ENCODE measurements at places on chromosomes 12 and 14.

GRCh38 chr14:90699016-90699415 is 117.2 kb downstream of the TTC7B start:
- no peak for DNase-seq

- DNase-seq, result no peak
Observed at GRCh38 chr12:53960187-53961024, 5.7 kb downstream of the HOXC12 start.

DNA sequence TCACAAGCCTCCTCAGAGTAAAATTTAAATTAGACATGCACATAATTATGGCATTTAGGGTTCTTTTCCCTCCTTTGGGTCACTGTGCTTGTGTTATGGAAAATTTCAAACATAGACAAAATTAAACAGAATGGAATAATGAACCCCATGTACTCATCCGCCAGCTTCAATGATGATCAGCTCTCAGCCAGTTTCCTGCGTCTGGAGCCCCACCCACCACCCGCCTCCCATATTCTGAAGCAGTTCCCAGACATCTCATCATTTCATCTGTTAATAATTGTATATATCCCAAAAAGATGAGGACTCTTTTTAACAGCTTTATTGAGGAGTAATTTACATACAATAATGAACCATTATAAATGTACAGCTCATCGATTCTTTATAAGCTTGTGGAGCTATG is 128.2 kb downstream of the EML1 start:
- DNase-seq, result no peak

DNA sequence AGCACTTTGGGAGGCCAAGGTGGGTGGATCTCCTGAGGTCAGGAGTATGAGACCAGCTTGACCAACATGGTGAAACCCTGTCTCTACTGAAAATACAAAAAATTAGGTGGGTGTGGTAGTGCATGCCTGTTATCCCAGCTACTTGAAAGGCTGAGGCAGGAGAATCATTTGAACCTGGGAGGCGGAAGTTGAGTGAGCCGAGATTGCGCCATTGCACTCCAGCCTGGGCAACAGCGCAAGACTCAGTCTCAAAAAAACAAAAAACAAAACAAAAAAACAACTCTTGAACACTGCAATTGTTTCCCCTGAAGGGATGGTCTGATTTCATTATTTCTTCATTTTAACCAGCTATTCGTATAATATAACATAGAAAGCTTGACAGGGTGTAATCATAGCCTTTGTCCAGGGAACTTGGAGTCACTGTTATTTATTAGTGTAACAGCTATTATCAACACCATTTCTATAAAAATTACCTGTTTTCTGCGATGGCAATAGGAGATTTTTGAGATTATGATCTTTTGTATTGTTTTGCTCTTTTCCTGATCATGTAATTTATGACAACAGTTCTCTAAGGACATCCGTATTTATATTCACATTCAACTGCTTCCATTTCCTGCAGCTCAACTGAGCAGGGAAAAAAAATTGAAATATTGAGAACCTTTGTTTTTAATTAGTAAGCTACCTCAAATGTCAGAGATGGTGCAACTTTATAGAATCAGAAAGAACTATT is 94.7 kb downstream of the DIP2B start:
- DNase-seq, result no peak

GRCh38 chr12:124827588-124828184 is 36.0 kb downstream of the SCARB1 start:
- no peak for DNase-seq

GRCh38 chr12:24533716-24534352 is 415.1 kb downstream of the BCAT1 start:
- DNase-seq, result no peak

DNA sequence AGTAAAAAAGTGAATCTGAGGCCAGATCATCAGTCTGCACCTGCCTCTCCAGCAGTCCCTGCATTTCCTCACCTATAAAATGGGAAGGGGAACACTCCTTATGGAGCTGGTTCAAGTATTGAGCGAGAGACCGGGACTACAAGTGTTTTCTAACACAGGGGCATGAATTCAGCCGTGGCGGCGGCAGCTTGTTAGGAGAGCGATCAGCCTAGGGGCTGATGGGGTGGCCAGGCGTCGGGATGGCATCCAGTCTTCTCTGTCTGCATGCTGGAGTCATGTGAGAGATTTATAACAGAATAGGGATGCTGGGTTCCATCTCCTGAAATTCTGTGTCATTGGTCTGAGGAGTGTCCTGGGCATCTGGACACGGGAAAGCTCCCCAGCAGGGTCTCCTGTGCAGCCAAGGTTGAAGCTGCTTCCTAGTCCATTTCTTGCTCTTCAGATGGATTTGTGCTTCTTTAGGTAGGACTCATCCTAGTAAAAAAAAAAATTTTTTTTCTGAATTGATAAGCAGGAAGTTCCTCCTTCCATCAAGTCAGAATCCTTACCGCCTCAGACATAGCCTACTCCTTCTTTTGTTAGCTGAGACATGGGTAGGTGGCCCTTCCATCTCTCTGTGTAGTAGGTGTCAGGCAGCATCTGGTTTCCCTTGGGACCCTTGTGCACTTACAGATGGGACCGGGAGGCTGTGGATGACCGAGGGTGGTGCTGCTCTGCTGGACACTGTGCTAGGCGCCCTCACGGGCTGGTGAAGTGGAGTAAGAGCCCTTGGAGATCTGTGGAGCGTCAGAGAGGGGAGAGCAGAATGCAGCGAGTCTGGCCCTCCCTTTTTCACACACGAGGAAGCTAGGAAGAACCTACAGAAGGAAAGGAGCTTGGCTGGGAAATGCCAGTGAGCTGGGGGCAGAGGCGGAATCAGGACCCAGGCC is 146.7 kb downstream of the TSPAN9 start:
- no peak for DNase-seq

GRCh38 chr14:61320806-61321384 is 484 bp upstream of the PRKCH start:
- DNase-seq, result no peak

DNA sequence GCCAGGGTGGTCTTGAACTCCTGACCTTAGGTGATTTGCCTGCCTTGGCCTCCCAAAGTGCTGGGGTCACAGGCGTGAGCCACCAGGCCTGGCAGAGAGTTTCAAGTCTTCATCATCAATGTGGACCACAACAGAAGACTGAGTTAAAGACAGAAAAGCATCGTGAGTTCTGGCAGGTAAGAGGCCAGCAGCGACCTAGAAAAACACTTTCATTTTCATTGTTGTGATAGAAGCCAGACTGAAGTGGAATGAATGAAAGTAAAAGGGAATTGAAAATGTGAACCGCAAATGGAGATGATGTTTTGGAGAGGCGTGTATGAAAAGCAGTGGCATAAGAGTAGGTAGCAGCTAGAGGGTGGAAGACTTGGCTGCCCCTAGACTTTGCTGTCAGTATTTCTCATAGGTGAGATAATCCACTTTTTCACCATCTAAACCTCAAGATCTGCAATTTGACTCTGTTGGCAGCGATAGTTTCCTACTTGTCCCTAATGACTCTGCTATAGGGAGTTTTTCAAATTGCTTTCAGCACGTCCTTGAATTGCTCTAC is 47.1 kb upstream of the PLEKHA5 start:
- DNase-seq, result no peak

DNA sequence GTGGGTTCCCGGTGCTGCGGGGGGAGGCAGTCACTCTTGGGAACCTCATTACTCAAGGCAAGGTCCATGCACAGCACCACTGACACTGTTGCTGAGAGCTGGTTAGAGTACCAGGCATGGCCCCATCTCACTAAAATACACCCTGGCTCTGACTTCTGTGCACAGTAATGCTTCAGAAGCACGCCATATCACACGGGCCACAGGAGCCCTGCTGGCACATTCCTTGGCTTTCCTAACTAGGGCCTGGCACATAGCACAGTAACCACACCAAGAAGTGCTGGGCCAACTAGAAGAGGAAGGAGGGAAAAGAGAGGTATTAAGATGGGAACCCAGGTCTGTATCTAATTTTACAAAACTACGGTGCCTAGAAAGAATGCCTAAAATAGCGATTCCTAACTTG is 13.5 kb upstream of the RAB35 start:
- DNase-seq, result no peak

DNA sequence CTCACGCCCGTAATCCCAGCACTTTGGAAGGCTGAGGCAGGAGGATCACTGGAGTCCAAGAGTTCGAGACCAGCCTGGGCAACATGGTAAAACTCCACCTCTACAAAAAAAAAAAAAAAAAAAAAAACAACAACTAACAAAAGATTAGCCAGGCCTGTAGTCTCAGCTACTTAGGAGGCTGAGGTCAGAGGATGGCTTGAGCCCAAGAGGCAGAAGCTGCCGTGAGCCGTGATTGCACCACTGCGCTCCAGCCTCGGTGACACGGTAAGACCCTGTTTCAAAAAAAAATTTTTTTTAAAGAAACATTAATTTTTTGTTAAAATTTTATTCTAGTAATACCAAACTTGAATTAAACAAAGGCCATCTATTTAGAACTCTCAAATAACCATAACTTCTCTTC is 77.8 kb downstream of the PPP2R5E start:
- no peak for DNase-seq

DNA sequence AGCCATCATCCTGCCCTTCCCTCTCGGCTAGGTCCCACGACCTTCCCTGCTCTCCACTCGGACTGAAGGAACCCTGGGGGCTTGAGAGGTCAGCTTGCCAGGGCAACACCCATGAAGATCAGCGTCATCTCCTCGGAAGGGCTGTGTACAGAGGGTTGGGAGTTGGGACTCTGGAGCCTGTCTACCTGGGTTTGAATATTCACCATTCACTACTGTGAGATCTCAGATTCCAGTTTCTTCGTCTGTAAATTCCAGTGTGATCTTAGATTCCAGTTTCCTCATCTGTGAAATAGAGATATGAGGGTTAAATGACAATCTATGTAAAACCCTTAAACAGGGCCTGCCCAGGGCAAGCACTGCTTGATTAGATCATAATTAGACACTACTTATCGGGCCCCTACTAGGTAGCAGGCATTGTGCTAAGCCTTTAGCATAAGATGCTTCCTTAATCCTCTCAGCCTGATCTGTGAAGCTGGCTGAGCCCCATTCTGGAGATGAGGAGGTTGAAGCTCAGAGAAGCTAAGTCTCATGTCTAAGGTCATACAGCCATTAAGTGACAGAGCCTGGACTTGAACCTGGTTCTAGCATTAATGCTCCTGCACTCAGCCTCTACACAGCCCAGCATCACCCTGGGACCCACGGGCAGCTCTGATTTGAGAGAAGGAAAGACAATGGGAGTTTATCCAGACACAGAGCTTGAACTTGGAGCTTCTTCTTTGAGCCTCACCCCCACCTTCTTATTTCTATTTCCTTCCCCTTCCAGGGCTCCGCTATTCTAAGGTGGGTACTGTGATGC is 612 bp upstream of the ZDHHC22 start:
- no peak for DNase-seq

- no peak for DNase-seq
Observed at GRCh38 chr12:77742631-77743030, 88.1 kb upstream of the NAV3 start.
